Panc1 (cell line): ENCODE measurements at places on chromosomes 4 and X. TPM values are rescaled to one million over a fixed set of nuclear protein-coding genes. Genes with fewer than 3 reads are reported as not detected.

DNA sequence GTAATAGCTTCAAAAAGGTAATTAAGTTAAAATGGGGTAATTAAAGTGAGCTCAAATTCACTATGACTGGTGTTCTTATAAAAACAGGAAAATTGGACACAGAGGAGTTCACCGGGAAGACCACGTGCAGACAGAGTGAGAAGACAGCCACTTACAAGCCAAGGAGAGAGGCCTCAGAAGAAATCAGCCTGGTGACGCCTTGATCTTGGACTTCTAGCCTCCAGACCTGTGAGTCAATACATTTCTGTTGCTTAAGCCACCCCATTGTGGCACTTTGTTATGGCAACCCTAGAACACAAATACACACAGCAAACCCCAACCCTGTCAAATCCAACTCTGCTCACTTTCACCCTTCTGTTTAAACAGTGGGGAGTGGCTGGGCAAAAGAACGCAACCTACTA lies 4.1 kb upstream of the CD38 start:
- no peak overlapping the region for H3K27ac ChIP-seq
- no peaks in the 10 kb centered on the region for H3K4me1 ChIP-seq
- no peak overlapping the region for H3K4me3 ChIP-seq
- peaks cover 1% of the 10 kb centered on the region; the same call in 1 of the 2 replicates for H3K27me3 ChIP-seq
- DNase-seq: no peak

TRIM61 gene
- not detected for total RNA-seq

DNA sequence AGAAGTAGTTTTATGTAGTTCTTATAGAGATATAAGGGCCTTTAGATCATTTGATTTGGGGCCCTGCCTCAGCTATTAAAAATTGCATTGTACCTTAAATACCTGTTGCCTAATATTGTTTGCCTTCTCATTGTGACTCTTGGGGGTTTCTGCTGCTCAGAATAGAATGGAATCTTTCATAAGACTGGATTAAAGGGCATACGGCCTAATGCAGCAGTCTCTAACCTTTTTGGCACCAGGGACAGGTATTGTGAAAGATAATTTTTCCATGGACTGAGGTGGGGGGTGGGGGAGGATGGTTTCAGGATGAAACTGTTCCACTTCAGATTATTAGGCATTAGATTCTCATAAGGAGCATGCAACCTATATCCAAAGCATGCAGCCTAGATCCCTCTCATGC lies 46.2 kb downstream of the TMEM164 start:
- no peaks in the 10 kb centered on the region for H3K27me3 ChIP-seq
- H3K27ac ChIP-seq: no peak overlapping the region
- no peak for DNase-seq
- H3K4me1 ChIP-seq: no peaks in the 10 kb centered on the region

GRCh38 chrX:41150043-41150442 lies 64.8 kb downstream of the USP9X start:
- H3K4me1 ChIP-seq: no peaks in the 10 kb centered on the region
- peaks cover 3% of the 10 kb centered on the region for H3K36me3 ChIP-seq
- no peaks in the 10 kb centered on the region for H3K27me3 ChIP-seq
- H3K27ac ChIP-seq: no peak overlapping the region
- DNase-seq: no peak

GBA3 gene
- total RNA-seq: not detected

- DNase-seq: no peak
- H3K27ac ChIP-seq: no peak overlapping the region
- H3K27me3 ChIP-seq: no peaks in the 10 kb centered on the region
- no peak overlapping the region for H3K4me3 ChIP-seq
- no peaks in the 10 kb centered on the region for H3K4me1 ChIP-seq
These were observed 14.2 kb downstream of the LRBA start for GRCh38 chr4:151000747-151001429.

DNA sequence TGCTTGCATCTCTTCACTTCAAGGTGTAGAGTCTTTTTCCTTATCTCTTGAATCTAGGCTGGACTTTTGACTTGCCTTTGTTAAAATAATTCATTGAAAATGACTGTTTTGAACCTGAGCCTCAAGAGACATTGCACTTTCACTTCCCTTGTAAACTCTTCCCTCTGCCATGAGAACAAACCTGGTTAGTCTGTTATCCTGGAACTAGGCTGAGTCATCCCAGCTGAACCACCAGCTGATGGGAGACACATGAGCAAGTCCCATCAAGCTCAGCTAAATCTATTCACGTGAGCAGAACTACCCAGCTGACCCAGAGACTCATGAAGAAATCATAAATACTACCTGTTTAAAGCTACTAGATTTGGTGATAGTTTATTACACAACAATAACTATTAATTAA lies 202.3 kb upstream of the CENPE start:
- no peaks in the 10 kb centered on the region for H3K4me1 ChIP-seq
- H3K27me3 ChIP-seq: no peaks in the 10 kb centered on the region
- no peak overlapping the region for H3K27ac ChIP-seq

GRCh38 chr4:180160195-180160983 lies 2082.8 kb upstream of the TENM3 start:
- H3K4me3 ChIP-seq: no peak overlapping the region
- no peak for DNase-seq
- H3K4me1 ChIP-seq: no peaks in the 10 kb centered on the region
- no peaks in the 10 kb centered on the region for H3K36me3 ChIP-seq
- no peak overlapping the region for H3K27ac ChIP-seq

DNA sequence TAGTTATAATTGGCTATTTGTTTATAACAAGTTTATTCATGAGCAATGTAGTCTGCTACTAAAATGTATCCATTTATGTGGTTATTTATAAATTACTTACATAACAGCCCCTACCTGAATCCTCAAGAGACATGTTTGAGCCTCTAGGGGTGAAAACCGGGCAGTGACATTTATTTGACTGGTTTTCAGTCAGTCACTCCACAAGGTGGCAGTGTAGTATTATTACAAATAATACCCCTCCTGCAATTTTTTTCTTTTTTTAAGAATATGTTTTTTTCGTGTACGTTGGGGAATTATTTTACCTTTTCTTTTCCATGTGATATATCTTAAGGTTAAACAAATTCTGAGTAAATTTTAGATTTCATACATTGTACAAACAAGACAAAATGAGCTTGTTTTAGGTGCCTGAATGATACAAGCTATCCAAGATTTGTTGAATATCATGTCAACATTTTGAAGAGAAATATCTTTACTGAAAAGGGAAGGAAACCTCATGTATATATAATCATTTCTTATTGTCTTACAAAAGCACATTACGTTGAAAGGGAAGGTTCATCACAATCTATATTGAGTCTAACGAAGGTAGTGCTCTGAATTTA lies 598.7 kb upstream of the TECRL start:
- no peaks in the 10 kb centered on the region for H3K27me3 ChIP-seq
- H3K27ac ChIP-seq: no peak overlapping the region
- no peak overlapping the region for H3K4me3 ChIP-seq

- H3K4me3 ChIP-seq: no peak overlapping the region
- H3K27me3 ChIP-seq: no peaks in the 10 kb centered on the region
- H3K4me1 ChIP-seq: no peaks in the 10 kb centered on the region
- H3K36me3 ChIP-seq: peaks cover 2% of the 10 kb centered on the region; the same call in 1 of the 2 replicates
- no peak for DNase-seq
These were observed 11.2 kb upstream of the PGRMC2 start for GRCh38 chr4:128298852-128299251.
